ENCODE measurements at places on chromosomes 5 and 9.

DNA sequence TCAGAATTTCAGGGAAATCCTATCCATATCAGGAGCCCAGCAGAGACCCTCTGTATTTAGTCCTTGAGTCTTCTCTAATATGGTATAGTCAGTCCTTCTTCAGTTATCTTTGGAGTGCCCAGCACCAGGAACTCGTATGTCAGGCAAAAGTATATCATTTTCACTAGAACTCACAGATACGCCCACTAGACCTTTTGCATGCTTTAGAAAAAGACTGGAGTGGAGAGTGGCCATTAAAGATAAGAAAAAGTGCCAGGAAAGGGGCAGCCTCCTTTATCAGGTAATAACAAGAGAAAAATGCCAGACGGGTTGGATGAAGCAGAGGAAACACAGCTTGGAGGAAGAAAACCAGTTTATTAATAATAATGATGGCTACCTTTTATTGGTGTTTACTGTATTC lies 63.5 kb downstream of the GPR21 start:
- no peak for DNase-seq

- DNase-seq, result no peak
Observed at GRCh38 chr9:21883642-21884041, 81.2 kb downstream of the MTAP start.

- DNase-seq, result no peak
Observed at GRCh38 chr5:155193029-155193428, 179.5 kb downstream of the KIF4B start.

DNA sequence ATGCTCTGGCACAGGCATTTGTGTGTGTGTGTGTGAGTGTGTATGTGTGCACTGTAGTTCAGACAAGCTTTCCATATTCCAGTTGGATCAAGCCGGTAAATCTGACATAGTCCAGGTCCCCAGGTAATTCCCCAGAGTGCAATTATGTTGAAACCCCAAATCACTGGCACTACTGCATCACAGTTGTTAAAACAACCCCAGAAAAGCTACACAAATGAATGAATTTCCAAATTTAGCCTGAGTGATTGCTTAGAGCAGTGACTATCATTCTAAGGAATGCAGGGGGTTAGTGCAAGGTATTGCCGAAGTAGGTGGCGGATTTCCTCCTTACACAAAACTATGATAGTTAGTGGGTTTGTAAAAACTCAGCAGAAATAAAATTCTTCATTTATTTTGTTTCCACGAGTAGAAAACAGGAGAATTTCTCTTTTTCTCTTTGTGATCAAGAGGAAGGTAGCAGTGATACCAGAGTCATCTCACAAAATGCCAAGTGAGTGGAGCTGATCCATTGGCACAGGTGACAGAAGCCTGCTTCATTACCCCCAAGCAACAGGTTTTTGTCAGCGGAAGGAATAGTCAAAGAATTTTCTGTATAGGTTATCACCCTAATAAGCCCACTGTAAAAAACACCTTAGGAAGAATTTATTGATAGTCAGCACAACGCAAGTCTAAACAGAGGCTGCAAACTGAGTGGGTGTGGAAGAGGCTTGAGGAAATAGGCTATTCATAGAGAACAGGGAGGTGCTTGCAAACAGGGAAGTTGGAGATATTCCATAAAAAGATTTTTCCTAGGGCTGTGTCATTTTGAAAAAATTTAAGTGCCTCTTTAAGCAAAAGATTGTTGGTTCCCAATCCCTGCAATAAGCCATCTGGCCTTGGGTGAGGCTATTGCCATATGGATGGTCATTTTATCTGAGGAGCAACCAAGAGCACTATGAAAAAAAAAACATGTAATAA lies 385.1 kb downstream of the CHSY3 start:
- no peak for DNase-seq

DNA sequence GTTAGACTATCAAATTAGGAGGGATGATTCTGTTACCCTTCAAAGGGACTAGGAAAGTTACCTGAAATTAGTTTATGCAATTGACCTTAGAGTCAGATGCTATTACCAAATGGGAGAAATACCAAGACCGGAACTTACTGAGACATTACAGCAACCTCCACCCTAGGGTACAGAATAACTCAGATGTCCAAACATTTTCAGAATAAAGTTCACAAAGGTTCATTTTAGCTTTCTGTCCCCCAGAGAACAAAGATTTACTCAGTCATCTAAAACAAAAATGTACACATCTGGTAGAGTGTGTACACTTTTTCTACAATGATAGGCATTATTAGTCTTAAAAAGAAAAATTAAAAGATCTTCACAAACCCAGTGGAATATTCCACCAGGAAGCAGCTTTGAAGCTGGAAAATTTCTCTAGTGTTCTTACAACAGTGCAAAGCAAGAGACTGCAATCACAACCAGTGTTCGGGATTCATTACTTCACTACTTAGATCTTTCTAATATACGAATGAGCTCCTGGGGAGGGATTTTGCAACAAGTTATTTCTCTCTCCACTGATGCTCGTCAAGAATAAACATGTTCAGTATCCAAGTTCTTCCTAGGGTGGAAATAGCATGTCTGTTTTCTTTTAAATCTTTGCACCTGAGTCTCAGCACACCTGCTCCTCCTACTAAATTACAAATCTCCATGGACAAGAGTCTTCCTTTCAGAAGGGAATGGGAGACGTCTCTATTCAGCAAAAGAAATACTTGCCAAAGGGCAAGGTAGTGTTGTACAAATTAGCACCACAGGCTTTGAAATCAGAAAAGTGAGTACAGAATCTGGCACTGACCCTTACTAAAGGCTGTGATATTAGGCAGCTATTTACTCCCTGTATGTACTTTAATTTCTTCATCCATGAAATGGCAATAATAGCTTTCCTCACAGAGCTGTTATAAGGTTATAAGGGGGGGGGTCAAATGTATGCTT lies 8.8 kb downstream of the ETF1 start:
- no peak for DNase-seq

GRCh38 chr5:138643040-138643791 lies 68.0 kb upstream of the HSPA9 start:
- no peak for DNase-seq

DNA sequence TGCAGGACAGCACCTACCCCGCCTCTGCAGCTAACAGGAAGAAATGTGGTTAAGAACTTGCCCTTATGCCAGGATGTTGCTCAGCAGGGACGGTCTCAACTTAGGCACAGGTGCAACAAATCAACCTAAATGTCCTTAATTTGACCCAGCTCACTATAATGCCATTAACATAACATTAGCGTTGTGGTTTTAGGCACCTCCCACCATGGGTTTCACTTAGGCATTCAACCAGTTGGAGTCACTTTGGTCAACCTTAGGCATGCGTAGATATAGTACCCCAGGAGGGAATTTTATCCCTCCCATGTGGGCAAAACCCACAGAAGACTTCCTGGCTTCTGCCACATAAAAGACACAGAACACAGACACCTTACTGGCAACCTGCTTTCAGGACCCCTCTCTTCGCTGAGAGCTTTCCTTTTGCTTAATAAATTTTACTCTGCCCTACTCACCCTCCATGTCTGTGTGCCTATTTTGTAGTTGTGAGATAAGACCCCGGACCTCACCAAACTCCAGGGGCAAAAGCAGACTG lies 8.7 kb upstream of the ERAP1 start:
- DNase-seq, result no peak

DNA sequence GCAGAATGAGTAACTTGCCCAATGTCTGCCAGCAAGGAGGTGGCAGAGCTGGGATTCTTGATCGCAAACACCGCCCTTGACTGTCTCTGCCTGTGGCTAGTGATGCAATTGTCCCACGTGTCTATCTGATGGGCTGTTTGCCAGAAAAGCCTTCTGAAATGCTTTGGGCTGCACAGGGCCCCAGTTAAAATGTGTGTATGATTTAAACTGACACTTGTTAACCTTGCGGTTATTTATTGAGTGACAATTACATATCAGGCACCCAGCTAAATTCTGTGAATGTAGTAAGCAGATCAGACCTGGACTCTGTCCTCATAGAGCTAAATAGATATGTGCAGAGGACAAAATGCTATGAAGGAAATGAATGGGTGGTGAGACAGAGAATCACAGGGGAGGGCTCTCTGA lies 11.6 kb upstream of the IL12B start:
- DNase-seq, result peak; percentile 11

Data from substantia nigra (tissue), 51 donors.